SW480 (cell line): ENCODE measurements at places on chromosomes 7 and 10.
A peak's percentile ranks its signal among the peaks of the same experiment; 100 is the strongest.

GRCh38 chr7:48416327-48416908 lies 245.2 kb downstream of the ABCA13 start:
- no peak for DNase-seq

GRCh38 chr10:130463104-130463875 lies 327.1 kb downstream of the GLRX3 start:
- DNase-seq, result no peak

GRCh38 chr7:139783647-139784385 lies 6.0 kb upstream of the HIPK2 start:
- no peak for DNase-seq

- no peak for DNase-seq
Measured at GRCh38 chr7:832968-833424, 720 bp downstream of the SUN1 start.

DNA sequence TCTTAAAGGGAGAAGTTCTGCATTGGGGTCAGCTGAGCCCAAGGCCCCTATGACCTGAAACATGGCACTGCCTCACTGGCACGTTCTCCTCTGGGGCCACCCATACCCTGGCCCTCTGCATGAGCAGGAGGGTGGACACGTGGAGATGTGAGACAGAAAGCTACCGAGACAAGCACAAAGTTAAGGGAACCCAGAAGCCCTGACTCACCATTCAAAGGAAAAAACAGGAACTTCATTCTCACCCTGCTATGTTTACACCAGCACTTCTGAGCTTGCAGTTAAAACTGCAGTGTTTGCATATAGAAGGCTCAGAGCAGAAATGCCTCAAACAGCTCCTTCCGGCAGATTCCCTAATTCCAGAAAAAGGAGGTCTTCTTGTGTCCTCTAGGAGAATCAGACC lies 41.7 kb downstream of the DENND11 start:
- DNase-seq, result no peak

GRCh38 chr7:47771336-47771989 lies 176.8 kb downstream of the PKD1L1 start:
- no peak for DNase-seq

DNA sequence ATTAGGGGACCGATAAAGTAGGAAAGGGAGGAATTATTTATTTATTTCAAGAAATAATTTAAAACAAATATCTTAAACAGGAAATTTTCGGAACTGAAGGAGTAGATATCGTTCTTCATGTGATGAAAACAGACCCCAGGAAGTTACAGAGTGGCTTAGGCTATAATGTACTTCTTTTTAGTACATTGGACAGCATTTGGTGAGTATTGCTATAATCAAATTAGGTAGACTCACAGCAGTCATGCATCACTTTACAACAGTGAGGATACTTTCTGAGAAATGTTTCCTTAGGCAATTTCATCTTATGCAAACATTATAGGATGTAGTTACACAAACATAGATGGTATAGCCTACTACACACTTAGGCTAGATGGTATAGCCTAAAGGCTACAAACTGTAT lies 33.0 kb downstream of the FAM237B start:
- DNase-seq, result no peak

- DNase-seq, result peak; percentile 69
Measured at GRCh38 chr10:60964257-60965235, 20.6 kb upstream of the RHOBTB1 start.

GRCh38 chr10:2214092-2214491 lies 476.8 kb upstream of the ADARB2 start:
- DNase-seq, result peak; percentile 3
